ENCODE measurements at places on chromosomes 1 and 21.

- no peak for DNase-seq
Measured at GRCh38 chr1:18237371-18237770, 129.8 kb downstream of the IGSF21 start.

- DNase-seq: no peak
Measured at GRCh38 chr21:31893851-31894415, 21.1 kb downstream of the HUNK start.

DNA sequence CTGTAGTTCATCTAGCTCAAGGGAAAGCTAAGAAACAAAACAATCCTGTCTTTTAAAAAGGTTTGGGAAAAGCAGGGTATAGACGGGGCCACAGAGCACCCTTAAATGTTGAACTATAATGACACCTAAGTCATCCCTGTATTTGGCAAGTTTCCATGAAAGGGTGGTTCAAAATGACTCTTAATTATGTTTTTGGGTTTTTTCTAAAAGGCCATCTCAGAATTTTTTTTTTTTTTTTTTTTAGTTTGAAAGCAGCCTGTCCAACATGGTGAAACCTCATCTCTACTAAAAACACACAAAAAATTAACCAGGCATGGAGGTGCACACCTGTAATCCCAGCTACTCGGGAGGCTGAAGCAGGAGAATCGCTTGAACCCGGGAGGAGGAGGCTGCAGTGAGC lies 22.2 kb downstream of the TOMM20 start:
- DNase-seq: no peak

- no peak for DNase-seq
Measured at GRCh38 chr1:112961072-112961471, 5.1 kb upstream of the SLC16A1 start.

GRCh38 chr21:33904041-33904440 lies 11.6 kb downstream of the ATP5PO start:
- DNase-seq: no peak

GRCh38 chr1:96388421-96389310 lies 332.9 kb upstream of the PTBP2 start:
- peak; percentile 82 for DNase-seq

- no peak for DNase-seq
Measured at GRCh38 chr1:71080230-71080738, 551 bp downstream of the ZRANB2 start.

DNA sequence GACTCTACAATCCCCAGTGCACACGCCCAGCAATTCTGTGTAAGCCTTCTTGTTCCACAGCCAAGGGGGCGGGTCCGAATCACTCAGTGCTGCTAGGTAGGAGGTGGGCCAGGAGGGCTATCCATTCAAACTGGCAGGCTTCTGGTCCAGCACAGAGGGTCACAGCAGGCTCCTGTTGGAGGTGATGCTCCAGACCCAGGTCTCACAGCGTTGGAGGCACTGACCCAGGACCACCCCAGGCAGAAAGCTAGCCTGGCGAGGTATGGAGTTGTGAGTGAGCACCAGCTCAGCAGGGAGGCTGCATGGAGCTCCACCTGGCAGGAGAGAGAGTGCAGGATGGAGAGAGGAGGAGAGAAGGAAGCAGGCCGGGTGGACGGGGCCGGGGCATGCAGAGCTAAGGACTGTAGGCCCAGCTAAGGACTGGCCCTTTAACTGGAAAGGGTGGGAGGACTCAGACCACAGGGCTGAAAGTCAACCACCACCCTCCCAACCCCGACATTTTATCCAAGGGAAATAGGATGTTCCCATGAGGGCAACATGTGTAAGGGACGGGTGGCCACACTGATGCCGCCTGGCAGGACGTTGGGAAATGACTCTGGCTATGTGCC lies 38.7 kb downstream of the GPR161 start:
- no peak for DNase-seq

- DNase-seq: peak; percentile 67
Measured at GRCh38 chr1:29121936-29122681, 1.6 kb downstream of the TMEM200B start.

GRCh38 chr1:167543199-167543990 lies 10.2 kb downstream of the CREG1 start:
- no peak for DNase-seq
